ENCODE measurements at places on chromosomes 7 and 10.

DNA sequence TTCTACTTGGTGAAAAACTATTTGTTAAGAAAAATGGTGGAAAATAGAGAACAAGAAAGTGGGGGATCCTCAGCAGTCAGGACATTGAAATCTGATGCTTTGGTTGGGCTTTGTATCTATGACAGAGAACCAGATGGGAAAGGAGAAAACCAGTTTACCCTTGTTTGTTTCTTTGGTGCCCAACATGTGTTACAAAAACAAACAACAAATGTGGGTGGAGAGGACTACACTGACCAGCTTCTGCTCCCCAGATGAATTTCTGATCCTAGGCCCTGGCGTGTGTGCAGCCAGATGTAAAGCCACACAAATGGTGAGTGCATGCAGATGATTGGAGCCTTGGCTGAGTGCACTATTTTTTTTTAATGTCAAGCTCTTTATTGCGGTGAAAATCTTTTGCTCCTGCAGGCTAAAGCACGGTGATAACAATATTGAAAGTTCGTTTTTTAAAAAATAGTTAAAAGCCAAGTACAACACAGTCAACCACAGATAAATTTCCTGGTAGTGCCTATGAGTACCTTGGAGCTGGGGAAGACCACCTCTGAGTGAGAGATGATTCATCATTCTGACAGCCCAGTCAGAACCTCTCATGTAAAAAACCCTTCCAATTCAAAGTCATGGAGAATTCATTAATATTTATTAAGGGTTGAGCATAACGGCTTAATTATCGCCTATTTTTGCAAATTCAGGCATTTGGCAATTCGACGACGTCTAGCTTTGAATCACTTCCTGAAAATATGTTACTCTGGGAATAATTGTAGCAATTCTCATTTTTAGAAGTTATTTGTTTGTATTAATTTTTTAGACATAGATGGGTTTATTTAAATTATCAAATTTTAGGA, 163.7 kb downstream of the AGMO start:
- DNase-seq = no peak

DNA sequence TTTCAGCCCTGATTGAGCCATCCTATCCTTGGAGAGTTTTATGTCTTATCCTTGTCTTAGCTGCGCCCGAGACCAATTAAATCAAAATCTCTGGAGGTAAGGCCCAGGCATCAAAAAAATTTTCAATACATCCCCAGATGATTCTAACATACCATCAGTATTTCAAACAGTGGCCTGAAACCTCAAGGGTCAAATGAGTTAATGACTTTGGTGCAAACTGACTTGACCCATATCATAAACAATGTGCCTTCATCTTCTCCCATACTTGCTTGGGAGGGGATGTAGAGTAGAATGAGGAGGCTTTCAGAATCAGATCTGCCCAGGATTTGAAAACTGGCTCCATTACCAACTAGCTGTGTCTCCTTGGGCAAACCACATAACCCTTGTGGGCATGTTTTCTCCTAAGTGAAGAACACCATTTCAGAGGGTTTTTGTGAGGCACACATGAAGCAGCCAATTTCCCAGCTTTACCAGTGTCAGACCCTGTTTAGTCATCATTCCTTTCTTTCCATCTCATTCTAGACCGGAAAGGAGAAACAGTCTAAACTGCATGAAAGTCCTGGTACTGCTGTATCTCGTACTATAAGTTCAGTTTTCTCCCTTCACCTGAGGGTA, 35.7 kb upstream of the ATXN7L1 start:
- DNase-seq = no peak

GRCh38 chr7:90262438-90262837, 17.5 kb downstream of the CFAP69 start:
- no peak for DNase-seq

- no peak for DNase-seq
Observed at GRCh38 chr10:133274751-133275683, 1.7 kb downstream of the ADAM8 start.

GRCh38 chr10:44186150-44186549, 198.7 kb downstream of the CXCL12 start:
- no peak for DNase-seq

DNA sequence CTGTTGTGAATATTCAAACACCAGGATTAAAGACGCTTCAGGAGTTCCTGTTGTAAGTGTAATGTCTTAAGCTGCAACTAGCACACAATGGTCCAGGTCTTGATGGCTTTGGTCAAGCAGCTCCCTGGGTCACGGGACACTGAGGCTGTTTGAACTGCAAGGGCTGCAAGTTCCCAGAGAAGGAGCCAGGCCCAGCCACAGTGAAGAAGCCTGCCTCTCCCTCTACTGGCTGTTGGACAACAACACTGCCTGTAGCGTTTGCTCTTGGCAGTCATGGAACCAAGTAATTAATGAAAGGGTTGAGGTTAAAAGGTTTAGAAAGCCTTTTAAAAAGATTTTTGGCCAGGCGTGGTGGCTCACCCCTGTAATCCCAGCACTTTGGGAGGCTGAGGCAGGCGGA, 31.9 kb upstream of the GUSB start:
- DNase-seq = peak; percentile 1

DNA sequence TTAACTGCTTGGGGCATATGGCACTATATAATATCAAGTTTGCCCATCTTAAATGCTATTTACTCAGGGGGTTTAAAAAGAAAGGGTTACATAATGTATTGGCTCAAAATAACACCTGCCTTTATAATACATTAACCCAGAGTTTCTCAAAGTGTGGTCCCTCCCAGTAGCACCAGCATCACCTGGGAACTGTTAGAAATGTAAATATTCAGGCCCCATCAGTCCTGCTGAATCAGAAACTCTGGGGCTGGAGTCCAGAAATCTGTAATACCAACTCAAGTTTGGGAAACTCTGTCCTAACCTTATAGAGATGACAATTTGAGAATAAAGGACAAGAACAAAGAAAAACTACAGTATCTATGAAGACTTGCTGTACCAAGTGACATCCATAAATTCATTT, 270.7 kb downstream of the PARD3 start:
- DNase-seq = no peak

DNA sequence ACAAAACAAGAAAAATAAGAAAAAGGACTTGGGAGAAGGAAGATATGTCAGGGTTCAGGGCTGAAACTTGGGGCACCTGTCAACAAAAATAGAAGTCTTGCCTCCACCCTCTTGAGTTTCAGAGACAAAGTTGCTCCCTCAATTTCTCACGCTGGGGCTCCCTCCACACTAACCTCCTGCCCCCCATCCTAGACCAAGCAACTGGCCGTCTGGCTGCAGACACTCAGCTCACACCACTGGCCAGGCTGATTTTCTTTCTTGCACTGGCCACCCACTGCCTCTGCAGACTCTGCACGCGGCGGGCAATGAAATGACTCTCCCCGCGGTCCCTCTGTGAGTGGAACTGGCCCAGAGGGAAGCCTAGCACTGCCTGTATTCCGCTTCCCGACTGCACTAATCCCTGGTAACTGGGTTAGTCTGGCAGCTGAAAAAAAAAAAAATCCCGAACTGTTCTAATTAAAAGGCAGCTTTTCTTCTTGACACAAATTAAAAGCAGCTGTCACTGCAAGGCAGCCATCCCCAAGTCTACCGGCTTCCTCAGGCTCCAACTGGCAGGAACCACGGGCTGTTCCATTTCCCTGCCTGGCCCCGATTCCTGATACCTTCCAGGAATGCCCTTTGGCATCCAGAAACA, 83.5 kb downstream of the SPDYE5 start:
- no peak for DNase-seq

GRCh38 chr7:104480529-104480928, 152.1 kb downstream of the LHFPL3 start:
- DNase-seq = no peak

GRCh38 chr10:77247031-77247990, 390.3 kb downstream of the KCNMA1 start:
- peak; percentile 72 for DNase-seq

Data from putamen (tissue), 1 donor.